Cardiac muscle cell (in vitro differentiated cells and primary cell): ENCODE measurements at places on chromosomes 11 and 22.
A peak's percentile ranks its signal among the peaks of the same experiment; 100 is the strongest.

DNA sequence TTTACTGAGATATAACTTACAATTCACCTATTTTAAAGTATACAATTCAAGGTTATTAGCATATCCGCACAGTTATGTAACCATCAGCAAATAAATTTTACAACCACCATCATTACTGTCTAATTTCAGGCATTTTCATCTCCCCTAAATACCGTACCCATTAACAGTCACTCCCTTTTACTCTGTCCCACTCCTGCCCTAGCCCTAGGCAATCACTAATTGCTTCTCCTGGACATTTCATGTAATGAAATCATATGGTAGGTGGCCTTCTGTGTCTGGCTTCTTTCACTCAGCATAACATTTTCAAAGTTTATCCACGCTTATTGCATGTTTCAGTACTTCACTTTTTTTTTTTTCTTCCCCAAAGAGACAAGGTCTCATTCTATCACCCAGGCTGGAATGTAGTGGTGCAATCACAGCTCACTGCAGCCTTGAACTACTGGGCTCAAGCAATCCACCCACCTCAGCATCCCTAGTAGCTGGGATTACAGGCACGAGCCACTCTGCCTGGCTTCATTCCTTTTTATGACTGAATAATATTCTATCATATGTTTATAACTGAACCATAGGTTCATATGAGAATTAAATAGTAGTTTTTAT, 61.4 kb upstream of the CHRM4 start:
- H3K27ac ChIP-seq, result no peak overlapping the region
- H3K4me1 ChIP-seq, result peaks cover 4% of the 10 kb centered on the region
- H3K36me3 ChIP-seq, result no peaks in the 10 kb centered on the region

- H3K27me3 ChIP-seq, result no peaks in the 10 kb centered on the region
- H3K27ac ChIP-seq, result no peak overlapping the region
- H3K36me3 ChIP-seq, result no peaks in the 10 kb centered on the region
- no peak for DNase-seq
- H3K4me3 ChIP-seq, result no peak overlapping the region
Measured at GRCh38 chr11:8085011-8085645, 4.1 kb downstream of the TUB start.

- H3K36me3 ChIP-seq, result no peaks in the 10 kb centered on the region
- DNase-seq, result no peak
- no peak overlapping the region for H3K4me3 ChIP-seq
Measured at GRCh38 chr11:17853280-17853679, 118.7 kb downstream of the KCNC1 start.

DNA sequence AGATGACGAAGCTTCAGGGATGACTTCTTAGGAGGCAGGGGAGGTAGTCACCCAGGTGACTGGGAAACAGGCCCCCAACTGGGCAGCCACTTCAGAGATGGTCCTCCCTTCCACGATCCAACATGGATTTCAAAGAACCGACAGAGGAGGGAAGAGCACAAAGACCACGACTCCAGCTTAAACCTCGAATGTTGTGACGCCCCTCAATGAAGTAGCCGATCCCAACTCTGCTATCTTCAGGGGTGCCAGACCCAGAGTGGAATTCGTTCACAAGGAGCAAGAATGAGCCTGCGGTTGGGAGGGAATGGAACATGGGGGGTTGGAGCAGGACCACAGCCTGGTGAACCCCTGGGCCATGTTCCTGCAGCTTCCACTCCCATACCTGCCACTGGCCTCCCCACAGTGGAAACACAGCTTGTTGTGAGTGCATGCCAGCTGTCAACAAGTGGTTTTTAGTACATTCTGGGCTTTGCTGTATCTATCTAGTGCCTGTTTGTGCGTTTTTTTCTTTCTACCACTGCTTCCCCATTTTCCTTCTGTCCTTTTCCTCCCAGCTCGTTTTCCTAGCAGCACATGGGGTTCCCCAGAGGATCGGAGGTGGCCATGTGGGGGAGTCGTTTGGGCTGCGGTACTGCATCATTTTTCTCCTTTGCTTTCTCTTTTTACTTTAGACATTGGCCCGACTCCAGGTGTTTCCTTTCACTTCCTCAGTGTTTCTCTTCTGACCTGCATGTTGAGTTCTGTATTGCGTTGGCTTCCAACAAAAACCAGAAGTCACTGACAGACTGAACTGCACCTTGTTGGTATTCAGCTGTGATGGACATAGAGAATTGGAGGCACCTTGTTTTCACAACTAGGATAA, 65.8 kb downstream of the MORC2 start:
- no peaks in the 10 kb centered on the region for H3K27me3 ChIP-seq
- H3K27ac ChIP-seq, result no peak overlapping the region
- H3K4me1 ChIP-seq, result no peaks in the 10 kb centered on the region

DNA sequence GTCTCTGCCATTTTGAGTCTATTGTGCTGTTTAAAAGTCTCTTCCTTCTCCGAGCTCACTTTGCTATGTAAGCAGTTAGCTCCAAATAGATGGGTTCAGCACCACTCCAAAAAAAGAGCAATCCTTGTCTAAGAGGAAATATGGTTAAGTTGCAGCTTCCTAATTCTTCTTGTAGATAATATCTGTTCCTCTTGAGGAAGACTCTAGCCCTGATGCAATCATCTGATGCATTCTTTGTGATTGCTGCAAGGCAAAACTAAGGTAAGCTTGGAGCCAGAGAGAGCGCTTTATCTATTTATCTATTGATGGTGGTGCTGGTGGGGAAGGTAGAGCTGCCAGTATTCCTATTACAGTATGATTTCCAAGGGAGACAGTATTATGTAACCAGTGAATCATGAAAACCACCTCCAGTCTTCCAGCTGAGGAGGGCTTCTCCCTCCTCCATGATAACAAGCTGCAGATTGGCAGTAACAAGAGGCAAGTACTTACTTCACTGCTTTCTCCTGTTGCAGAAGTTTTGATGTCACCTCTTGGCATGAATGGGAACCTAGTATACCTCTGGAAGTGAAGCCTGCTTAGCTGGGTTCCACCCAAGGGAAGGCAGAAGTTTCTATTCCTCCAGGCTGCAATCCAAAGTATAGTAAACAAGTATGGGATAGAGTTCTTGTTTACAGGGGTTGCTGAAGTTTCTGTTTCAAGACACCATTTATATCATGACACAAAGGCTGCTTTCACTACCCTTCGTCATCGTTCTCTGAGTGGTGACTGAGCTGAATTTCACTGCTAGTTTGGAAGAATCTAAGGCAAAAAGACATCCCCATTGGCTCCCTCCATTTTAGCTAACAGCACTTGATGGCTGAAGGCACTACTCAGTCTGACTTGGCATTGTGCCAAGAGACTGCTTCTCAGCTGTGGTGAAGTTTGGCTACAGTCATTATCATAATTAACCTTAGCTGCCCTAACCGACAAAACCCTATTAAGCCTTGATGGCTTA, 49.7 kb downstream of the FDX1 start:
- no peaks in the 10 kb centered on the region for H3K36me3 ChIP-seq
- peak; percentile 20 for DNase-seq
- no peaks in the 10 kb centered on the region for H3K4me1 ChIP-seq
- H3K27ac ChIP-seq, result no peak overlapping the region

DNA sequence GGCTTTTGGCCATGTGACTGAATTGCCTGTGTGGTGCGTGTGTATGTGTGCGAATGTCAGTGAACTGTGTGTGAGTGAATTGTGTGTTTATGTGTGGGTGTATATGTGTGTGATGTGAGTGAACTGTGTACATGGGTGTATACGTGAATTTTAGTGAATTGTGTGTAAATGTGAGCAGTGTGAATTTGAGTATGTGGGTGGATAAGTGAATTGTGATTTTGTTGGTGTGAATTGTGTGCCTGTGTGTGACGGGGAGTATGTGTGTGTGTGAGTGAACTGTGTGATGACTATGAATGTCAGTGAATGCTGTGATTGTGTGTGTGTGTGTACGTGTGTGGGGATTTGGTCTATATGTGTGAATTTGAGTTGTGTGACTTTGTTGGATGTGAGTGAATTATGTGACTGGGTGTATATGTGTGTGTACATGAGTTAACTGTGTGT, 3.5 kb downstream of the DDTL start:
- peak overlapping the region; percentile 17 for H3K27ac ChIP-seq
- no peaks in the 10 kb centered on the region for H3K4me1 ChIP-seq
- no peaks in the 10 kb centered on the region for H3K27me3 ChIP-seq
- peaks cover 15% of the 10 kb centered on the region for H3K36me3 ChIP-seq

GRCh38 chr11:69287968-69288882, 5.7 kb upstream of the MYEOV start:
- no peak for DNase-seq
- H3K4me1 ChIP-seq, result peaks cover 20% of the 10 kb centered on the region
- H3K36me3 ChIP-seq, result no peaks in the 10 kb centered on the region
- no peak overlapping the region for H3K4me3 ChIP-seq
- no peak overlapping the region for H3K27ac ChIP-seq

DNA sequence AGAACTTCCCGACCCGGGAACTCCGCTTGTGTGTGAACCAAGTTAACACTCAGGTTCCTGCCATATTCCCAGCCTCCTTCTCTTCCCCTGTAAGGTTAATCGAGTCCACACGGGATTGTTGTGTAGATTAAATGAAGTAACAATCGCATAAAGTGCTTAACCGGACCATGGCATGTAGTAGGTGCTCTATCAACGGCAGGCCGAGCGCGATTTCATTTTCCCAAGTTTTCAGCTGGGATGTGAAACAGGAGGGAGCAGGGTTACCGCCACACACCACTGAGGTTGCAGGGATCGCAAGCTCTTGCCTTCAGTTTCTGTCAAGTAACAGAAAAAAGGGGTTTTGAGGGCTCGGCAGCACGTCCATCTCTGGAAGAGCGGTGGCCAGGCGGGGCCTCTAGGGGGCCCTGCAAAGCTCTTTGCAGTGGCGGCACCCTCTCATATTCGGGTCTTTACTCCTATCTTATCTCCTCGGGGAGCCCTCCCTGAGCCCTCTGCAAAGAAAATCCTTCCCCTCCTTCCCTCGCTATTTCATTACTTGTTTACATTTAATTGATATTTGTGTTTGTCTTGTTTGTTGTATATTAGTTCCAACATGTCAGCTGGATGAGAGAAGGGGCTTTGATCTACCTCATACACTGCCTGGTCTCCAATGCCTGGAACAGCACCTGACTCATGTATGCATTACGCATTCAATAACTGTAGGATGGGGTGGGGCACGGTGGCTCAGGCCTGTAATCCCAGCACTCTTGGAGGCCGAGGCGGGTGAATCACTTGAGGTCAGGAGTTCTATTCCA, 816 bp upstream of the PLEKHA7 start:
- H3K36me3 ChIP-seq, result no peaks in the 10 kb centered on the region
- H3K27me3 ChIP-seq, result peaks cover 58% of the 10 kb centered on the region
- no peak overlapping the region for H3K27ac ChIP-seq
- peak overlapping the region; percentile 79 for H3K4me3 ChIP-seq
- no peaks in the 10 kb centered on the region for H3K4me1 ChIP-seq
- peak; percentile 21 for DNase-seq

DNA sequence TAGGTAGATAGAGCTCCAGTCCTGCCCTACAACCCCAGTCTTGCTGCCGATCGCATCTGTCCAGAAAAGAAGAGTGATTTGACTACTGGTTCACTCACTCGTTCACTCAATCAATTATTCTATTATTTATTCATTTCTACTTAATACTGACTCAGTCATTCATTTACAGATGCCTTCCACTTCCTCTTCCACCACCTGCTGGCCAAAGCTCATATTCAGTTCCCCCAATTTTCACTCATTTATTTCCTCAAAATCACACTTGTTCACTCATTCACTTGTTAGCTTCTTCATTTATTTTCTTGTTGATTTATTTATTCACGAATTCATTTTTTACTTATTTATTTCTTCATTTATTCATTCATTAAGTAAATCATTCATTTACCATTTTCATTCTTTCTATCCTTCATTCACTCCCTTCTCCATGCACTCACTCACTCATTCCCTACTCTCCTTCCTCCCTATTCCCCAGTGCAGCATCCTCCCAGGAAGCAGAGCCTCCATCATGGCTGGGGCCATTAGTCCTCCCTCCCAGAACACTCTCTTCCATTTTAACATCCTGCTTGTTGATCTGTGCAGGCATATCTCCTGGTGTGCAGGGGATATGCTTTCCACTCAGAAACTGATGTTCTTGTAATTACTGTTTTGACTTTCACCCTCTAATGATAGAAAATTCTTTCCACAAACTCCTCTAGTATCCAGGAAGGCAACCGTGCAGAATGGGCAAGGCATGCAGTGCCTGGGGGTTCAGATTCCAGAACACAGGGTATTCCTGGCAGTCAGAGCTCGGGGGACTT, 281.0 kb downstream of the TENM4 start:
- H3K4me3 ChIP-seq, result no peak overlapping the region
- no peaks in the 10 kb centered on the region for H3K36me3 ChIP-seq
- H3K27ac ChIP-seq, result no peak overlapping the region
- no peaks in the 10 kb centered on the region for H3K27me3 ChIP-seq
- DNase-seq, result no peak
- no peaks in the 10 kb centered on the region for H3K4me1 ChIP-seq

- no peaks in the 10 kb centered on the region for H3K4me1 ChIP-seq
- no peak overlapping the region for H3K4me3 ChIP-seq
- peaks cover 9% of the 10 kb centered on the region for H3K36me3 ChIP-seq
- no peak overlapping the region for H3K27ac ChIP-seq
Measured at GRCh38 chr11:70440206-70440605, 41.9 kb downstream of the CTTN start.

- no peaks in the 10 kb centered on the region for H3K36me3 ChIP-seq
- H3K27ac ChIP-seq, result peak overlapping the region; percentile 30
- no peak overlapping the region for H3K4me3 ChIP-seq
Measured at GRCh38 chr22:35928285-35928798, 100.3 kb downstream of the RBFOX2 start.

GRCh38 chr11:41784513-41785335, 325.3 kb upstream of the LRRC4C start:
- H3K27me3 ChIP-seq, result no peaks in the 10 kb centered on the region
- H3K4me1 ChIP-seq, result no peaks in the 10 kb centered on the region
- no peak overlapping the region for H3K4me3 ChIP-seq
- no peak for DNase-seq
- H3K36me3 ChIP-seq, result no peaks in the 10 kb centered on the region

GRCh38 chr11:123371506-123372297, 58.4 kb upstream of the GRAMD1B start:
- H3K4me1 ChIP-seq, result peaks cover 44% of the 10 kb centered on the region
- H3K27ac ChIP-seq, result peak overlapping the region; percentile 8
- no peaks in the 10 kb centered on the region for H3K36me3 ChIP-seq
- no peak for DNase-seq

DNA sequence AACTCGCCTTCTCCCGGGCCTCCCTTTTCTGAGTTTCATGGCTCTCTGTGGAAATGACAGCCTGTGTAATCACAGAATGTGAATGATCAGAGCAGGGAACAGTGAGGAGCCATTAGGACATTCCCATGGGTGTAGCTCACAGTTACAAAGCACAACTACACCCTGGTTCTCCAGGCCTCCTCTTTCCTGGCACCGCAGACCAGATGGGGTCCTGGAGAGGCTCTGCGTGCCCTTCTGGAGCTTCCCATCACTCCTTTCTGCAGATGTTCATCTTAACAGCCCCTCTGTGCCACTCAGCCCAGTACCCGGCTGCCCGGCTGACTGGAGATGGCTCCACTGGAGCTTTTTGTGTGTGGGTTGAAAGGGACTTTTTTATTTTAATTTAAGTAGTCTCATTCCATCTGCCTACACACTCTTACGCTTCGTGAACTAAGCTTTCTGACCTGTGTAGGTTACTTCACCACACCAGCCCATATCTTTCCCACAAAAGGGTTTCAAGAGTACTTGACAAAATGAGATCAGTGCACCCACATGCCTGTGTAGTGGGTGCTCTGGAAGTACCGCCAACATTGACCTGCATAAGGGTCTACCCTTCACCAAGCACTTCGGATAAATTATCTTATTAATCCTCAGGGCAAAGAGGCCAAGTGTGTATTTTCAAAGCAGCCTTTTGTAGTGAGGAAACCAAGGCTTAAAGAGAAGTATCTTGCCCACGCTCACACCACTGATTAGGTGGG, 29.8 kb downstream of the SREBF2 start:
- peaks cover 11% of the 10 kb centered on the region for H3K36me3 ChIP-seq
- H3K4me3 ChIP-seq, result no peak overlapping the region
- H3K27me3 ChIP-seq, result no peaks in the 10 kb centered on the region
- peak overlapping the region; percentile 80 for H3K27ac ChIP-seq
